ENCODE measurements at places on chromosomes 4 and X.
A peak's percentile ranks its signal among the peaks of the same experiment; 100 is the strongest.

DNA sequence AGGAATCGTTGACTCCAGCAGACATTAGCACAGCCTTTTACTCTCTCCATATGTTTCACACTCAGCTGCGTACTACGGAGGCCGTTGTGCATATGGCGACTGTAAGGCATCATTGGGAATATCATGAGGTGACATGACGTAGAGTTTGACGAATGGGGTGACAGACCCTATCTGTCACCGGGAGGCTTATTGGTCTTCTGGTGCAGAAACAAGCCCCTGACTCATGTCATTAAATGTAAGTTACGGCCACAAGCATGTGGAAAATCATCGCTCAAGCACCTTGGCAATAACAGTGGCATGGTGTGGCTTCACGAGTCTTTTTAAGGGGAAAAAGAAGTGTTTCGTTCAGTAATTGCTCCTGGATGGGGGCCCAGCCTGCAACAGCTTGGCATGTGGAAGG lies 115.2 kb upstream of the LRPAP1 start:
- DNase-seq = no peak

DNA sequence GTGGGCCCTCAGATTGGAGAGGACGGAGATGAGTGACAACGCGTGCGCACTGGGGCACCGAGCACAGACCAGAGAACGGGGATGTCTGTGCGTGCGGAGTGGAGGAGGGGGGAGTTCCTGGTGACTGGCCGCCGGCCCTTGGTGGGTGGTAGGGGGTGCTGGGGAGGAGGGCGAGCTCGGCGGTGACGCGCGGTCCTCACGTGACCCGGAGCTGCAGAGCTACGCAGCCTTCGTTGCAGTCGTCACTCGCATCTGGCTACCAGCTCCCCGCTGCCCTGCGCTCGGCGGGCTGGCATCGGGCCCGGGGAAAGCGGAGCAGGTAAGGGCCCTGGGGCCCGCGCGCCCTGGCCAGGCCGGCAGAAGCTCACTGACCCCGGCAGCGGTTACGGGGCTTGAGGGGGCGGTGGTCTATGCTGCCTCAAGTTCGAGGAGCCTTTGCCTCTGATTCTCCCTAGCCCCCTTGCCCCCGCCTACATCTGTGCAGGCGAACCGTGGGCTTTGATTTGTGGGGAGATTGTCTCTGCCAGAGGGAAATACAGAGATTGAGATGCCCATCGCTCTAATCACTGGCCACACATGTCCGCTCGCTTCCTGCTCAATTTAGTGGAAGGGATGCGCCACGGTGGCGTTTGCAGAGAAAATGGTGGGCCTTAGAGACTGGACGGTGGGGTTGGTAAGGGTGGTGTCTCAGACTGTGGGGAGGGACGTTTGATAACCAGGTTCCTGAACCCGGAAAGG lies at the start of gene ARMCX4:
TSS of gene ARMCX4 (plus strand) at position 245 of the 738 bp plus-strand sequence. CDS start 3,134 bp downstream, outside the sequence.
- DNase-seq = peak; percentile 90

GRCh38 chr4:13263967-13264525 lies 220.1 kb downstream of the RAB28 start:
- DNase-seq = no peak

DNA sequence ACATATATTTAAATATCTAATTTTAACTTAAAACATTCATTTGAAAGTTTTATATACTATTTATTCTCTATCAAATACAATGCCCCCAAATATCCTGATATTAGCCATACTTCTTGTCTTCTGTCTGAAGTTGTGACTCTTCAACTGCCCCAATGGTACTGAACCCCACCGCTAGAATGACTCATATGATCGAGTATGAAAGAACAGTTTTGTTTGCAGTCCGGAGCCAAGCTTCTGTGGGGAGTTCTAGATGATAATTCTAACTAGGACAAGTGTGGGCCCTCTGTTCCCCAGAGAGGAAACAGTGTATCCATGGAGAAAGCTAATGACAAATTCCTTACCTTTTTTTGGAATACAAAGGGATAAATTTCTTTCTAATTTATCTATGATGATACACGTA lies 24.7 kb upstream of the CT47A1 start:
- no peak for DNase-seq

- no peak for DNase-seq
Observed at GRCh38 chr4:158322109-158322508, 111.8 kb downstream of the TMEM144 start.

DNA sequence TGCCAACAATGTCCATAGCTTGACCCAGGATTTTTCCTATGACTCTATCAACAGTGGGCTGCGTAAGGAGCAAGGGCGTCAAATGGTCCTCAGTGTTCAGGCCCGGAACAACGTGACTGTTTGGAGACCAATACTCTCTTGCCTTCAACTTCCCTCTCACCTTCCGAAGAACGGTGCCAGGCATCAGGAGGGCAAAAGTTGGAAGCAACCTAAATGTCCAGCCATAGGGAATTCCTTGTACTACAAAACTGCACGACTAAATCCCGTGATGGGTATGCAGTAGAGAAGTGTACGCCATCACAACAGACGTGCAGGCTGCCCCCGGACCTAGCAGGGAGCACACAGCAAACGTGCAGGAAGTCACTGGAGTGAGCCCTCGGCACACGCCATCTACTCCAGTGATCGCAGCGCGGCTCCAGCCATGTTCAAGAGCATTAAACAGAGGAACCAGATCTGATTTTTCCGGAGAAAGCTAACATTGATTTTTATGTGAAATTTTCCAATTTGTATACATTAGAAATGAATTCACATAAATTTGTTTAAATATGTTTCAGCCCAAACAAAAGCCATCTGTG lies 79.0 kb downstream of the JAKMIP1 start:
- DNase-seq = peak; percentile 15

- no peak for DNase-seq
Observed at GRCh38 chrX:3522101-3522650, 175.7 kb upstream of the MXRA5 start.

Measured in H9 (cell line).